CD4-positive, alpha-beta T cell treated with Interleukin-4 for 1 hour (primary cell): ENCODE measurements at places on chromosomes 3 and 15.
A peak's percentile ranks its signal among the peaks of the same experiment; 100 is the strongest.

- no peak for DNase-seq
Measured at GRCh38 chr3:86830566-86830965, 160.4 kb downstream of the VGLL3 start.

GRCh38 chr15:50059883-50060282 lies 59.1 kb downstream of the ATP8B4 start:
- no peak for DNase-seq

DNA sequence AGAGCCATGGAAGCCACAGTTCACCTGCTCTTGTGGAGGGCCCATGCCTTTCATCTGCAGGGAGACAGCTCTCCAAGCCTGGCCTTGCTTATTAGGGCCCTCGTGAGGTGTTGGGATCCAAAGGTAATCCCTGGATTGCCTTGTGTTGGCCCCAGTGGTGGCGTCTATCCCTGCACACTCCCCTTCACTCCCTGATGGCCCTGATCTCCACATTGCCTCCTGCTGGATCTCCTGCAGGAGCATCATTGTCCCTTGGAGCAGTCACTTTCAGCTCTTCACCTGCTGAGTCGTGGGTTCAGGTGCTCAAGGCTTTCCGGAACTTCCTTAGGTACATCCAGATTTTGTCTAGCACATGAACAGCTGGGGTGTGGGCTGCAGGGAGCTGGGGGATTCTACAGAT lies 7.0 kb downstream of the PPCDC start:
- DNase-seq, result no peak

DNA sequence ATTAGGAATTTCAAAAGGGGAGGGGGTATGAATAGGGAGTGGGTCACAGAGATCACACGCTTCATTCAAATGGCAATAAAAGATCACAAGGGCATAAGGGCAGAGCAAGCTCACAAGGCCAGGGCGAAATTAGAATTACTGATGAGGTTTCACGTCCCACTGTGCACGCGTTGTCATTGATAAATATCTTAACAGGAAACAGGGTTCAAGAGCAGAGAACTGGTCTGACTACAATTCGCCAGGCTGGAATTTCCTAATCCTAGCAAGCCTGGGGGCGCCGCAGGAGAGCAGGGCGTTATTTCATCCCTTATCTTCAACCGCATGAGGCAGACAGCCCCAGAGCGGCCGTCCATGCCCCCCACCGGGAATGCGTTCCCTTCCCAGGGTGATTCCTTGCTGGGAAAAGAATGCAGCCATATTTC lies 18.1 kb upstream of the SMCO1 start:
- no peak for DNase-seq

GRCh38 chr3:143648708-143649107 lies 199.6 kb downstream of the SLC9A9 start:
- DNase-seq, result no peak

GRCh38 chr15:65532738-65533051 lies 2.4 kb downstream of the HACD3 start:
- DNase-seq, result no peak

DNA sequence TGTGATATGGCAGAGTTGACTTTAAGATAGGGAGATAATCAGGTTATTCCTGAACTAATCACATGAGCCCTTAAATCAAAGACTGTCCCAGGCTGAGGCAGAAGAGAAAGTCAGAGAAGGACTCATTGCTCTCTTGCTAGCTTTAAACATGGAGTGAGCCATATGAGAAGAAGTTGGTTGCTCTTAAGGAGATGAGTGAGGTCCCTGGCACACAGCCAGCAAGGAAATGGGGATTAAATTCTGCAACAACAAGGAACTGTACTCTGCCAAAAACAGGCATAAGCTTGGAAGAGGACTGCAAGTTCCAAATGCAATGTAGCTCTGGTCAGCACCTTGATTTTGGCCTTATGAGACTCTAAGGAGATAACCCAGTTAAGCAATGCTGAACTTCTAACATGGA lies 457.0 kb downstream of the PLOD2 start:
- DNase-seq, result no peak

DNA sequence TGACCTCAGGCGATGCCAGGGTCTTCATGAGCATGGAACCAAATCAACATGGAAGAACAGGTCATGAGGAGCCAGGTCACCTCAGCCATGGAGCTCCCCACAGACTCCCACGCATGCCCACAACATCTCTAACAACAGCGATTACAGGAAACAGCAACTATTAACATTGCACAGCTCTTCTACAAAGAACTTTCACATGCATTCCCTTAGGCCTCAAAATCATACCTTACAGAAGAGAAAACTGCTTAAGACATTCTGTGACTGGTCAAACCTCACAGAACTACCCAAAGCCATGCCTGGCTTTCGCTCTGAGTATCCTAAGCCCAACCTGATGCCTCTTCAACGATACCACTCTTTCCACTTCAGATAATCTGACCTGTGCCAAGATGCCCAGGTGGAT lies 117.8 kb downstream of the OXNAD1 start:
- no peak for DNase-seq

- DNase-seq, result no peak
Measured at GRCh38 chr3:194262925-194263305, 88.2 kb downstream of the CPN2 start.

DNA sequence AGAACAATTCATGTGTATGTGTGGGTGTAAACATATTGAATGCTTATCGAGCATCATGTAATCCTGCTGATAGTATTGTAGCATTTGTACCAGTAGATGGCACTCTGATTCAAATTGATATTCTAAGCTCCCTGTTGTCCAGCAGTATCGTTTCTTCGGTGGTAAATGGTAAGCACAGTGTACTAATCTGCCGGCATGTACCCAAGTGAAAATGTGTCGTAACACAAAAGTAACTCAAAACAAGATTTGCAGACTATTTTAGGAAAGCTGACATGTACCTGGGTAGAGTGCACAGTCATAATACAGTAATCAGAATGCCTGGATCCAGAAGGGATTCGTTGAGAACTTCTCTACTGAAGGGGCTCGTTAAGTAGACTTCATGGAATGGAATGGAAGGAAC lies 31.7 kb upstream of the MNS1 start:
- peak; percentile 53 for DNase-seq

DNA sequence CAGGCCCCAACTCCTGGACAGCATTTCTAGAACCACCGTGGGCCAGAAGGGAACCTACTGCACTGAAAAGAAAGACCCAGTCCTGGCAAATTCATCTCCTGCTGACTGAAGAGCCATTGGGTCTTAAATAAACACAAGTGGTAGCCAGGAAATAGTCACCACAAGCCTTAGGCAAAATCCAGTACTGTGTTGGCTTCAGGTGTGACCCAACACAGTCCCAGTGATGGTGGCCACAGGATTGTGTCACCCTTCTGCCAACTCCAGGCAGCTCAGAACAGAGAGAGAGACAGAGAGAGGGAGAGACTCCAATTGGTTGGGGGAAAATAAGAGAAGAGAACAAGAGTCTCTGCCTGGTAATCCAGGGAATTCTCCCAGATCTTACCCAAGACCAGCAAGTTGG lies 23.1 kb downstream of the NEDD4 start:
- no peak for DNase-seq

GRCh38 chr3:30578479-30578878 lies 27.9 kb upstream of the TGFBR2 start:
- no peak for DNase-seq

- no peak for DNase-seq
Measured at GRCh38 chr3:118029049-118029448, 1005.6 kb downstream of the IGSF11 start.

- DNase-seq, result no peak
Measured at GRCh38 chr15:65730549-65731172, 61.4 kb downstream of the DENND4A start.

DNA sequence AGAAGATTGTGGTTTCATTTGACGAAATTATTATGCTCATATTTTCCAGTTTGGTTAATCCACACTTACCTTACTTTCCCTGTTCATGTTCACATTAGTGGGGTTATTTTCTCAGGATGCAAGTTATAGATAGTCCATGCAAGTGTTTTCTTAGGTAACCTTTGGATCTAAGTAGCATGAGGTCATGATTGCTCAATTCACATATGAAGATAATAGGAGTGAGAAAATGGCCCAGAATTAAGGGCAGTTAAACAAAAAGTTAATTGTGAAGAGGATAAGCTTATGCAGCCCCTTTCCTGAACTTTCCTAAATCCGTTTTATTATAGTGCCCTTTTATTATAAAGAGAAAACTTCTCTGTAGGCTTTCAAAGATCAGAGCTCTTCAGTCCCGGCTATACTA lies 83.4 kb downstream of the CD200R1L start:
- DNase-seq, result no peak

DNA sequence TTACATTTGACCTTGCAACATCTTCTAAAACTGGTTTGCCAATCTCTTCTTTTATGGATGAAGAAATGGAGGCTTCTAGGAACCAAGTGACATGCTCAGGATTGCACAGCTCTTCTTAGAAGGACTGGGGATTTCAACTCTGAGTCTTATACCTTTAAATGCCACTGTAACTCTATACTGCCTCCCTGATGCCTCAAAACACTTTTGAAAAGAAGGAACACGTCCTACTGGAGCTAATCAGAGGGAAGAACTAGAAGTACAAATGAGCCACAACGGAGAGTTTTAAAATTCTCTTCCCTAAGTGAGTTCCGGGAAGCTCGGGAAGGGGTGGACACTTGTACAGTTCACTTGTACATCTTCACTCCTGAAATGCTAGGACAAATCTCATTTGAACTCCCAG lies 949 bp upstream of the MITF start:
- no peak for DNase-seq

- no peak for DNase-seq
Measured at GRCh38 chr15:51181905-51182304, 87.2 kb upstream of the TNFAIP8L3 start.

DNA sequence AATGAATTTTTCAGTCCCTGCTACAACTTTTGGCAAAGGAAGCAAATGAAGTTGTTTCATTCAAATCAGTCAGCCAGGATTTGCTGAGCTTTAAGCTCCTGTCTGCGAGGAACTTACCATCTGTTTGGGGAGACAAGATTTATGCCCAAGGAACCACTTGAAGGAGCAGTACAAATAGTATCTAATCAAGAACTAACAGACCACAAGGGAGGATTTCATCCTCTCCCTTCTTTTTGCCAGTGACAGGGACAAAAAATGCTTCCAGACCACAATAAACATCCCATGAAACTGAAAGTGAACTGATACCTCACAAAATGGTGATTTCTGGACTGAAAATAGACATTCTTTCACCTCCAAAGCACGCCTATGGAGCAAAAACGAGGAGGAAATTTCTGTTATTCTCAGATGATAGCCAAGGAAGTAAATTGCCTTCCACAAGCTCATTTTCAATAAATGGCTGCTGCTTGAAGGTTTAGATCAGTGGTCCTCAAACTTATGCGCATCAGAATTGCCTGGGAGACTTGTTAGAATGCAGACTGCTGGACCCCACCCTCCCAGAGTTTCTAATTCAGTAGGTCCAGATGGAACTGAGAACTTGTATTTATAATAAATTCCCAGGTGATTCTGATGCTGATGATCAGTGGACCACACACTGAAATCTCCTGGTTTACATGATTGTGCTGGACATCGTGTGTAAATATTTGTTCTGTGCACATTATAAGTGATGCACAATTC lies 202.4 kb upstream of the GADL1 start:
- no peak for DNase-seq

DNA sequence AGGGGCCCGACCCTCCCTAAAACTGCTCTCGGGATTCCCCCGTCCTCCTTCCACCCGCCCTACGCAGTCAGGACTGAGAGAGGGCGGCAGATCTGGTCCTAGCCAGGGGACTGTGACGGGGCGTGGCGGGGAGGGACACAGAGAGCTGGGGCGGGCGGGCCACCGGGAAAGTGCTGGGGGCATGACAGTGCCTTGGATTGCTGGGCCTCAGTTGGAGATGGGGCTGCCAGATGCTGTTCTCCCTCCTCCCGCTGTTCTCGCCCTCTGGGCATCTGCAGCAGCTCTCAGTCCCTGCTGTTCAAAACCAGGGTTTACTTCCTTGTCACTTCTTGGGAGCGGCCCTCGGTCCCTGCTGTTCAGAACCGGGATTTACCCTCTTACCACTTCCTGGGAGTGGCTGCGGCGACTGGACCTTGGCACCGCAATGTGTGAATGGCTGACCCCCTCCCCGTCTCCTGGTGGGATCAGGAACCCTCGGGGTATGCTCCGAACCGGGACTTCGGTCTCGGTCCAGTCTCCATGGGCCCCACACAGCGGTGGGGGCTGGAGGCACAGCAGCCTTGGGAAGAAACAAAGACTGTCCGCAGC lies 1.8 kb upstream of the RPP25 start:
- DNase-seq, result no peak
